ENCODE measurements at places on chromosomes 2 and 18. TPM values are rescaled to one million over a fixed set of nuclear protein-coding genes. Genes with fewer than 3 reads are reported as not detected.

The MYOM1 gene
- 0.82 TPM for total RNA-seq

The FOXI3 gene
- not detected for total RNA-seq

DNA sequence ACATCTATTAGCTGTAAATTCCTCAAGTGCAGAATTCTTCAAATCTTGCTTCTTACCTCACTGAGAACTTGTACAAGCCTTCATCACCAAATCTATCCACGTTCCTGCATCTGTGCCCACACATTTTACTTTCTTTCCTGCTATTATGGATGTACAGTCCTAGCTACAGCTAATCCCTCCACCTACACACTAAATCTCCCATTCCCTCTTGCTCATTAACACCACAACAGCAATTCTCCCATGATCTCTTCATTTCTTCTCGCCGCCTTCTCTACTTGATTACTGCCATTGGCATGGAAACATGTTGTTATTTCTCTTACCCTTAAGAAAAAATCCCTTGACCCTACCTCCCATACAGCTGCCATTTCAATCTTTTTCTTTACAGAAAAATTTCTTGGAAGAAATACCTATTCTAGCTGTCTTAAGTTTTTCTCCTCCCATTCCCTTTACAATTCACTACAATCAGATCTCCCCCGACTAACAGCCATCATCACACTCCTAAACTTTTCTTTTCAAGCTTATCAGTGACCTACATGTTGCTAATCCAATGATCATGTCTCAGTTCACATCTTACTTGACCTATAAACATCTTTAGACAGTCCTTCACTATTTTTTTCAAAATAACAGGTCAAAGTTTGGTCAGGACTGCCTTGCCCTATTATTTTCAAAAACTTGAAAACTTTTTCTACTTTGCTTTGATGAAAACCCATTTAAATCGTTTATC, 41.0 kb downstream of the ROCK2 start:
- DNase-seq: no peak

DNA sequence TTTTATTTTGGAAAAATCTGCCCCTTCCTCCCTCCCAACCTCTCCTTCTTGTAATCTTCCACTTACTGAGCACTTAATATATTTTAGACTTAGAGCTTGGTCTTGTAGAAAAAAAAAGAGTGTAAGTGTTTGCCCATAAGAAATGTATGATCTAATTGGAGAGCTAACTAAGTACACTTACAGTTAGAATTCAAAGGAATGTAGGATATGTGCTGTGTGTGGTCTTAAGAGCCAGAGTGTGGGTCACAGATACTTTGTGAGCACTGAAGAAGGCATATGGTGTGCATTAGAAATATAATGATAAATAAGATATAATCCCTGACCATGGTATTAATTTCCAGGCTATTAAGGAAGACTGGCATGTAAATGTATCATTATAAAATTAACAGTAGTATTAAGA, 91.8 kb upstream of the ZNF521 start:
- DNase-seq: no peak

The AKAIN1 gene
- total RNA-seq: not detected

- DNase-seq: no peak
These were observed 1626.2 kb downstream of the LRP1B start for GRCh38 chr2:140504601-140505000.

- DNase-seq: no peak
These were observed 30.2 kb downstream of the MCFD2 start for GRCh38 chr2:46885376-46885775.

- no peak for DNase-seq
These were observed 299.3 kb downstream of the CELF4 start for GRCh38 chr18:37266290-37266689.

The EVA1A gene
- total RNA-seq: 0.36 TPM

The TRPM8 gene
- not detected for total RNA-seq

- no peak for DNase-seq
These were observed 22.0 kb upstream of the GMPPA start for GRCh38 chr2:219476652-219477151.

DNA sequence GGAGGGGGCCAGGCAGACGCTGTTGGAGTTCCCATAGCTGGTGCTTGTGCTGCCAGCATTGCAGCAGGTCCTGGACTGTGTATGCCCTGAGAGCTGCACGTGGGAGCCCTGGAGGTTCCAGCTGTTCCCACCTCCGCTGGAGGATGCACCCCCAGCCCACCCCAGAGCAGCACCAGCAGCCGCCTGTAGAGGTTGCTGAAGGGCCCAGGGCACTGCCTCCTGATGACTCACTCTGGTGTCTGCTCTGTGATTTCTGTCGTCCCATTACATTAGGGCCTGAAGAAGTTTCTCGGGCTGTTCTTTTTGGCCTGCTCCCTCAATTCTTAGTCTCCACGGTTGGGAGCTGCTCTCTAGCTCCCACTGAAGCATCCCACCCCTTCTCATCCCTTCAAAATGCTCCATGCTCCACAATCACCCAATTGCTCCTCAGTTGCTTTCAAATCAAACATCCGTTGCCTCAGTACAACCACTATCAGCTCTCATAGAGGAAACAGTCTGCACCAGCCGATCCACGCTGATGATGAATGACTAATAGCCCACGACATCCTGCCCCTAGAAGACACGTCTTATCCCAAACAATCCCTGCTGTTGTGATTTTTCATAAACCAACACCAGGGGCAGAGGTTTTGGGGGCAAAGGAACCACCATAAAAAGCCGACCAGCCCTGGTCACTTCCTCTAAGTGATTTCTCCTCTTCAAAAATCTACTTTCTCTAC, 65.2 kb upstream of the RNF152 start:
- no peak for DNase-seq

Measured in activated naive CD8-positive, alpha-beta T cell treated with anti-CD3 and anti-CD28 coated beads for 36 hours (primary cell).